PC-3 (cell line): ENCODE measurements at places on chromosomes 6 and 20. TPM values are rescaled to one million over a fixed set of nuclear protein-coding genes. Genes with fewer than 3 reads are reported as not detected.

CCN2 gene
- total RNA-seq = 33.2 and 34.4 TPM in 2 replicates

GRCh38 chr6:14337152-14337551, 219.6 kb downstream of the CD83 start:
- DNase-seq = no peak

DNA sequence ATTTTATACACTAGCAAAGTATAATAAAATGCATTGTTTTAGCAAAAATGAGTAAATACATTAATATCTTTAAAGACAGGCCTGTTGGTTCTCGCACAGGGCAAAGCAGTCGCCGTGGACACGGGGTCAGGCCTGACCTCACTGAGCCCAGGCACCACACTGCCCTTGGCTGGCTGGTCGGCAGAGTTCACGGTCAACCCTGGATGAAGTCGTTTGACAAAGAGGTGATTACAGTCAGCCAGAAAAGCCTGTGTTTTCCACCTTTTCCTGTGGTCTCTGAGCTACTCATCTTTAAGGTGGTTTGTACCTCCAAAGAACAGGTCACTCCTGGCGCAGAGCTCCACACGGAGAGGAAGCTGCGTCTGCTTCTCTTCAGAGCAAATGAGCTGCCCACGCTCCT, 191.5 kb downstream of the DLL1 start:
- no peak for DNase-seq

DNA sequence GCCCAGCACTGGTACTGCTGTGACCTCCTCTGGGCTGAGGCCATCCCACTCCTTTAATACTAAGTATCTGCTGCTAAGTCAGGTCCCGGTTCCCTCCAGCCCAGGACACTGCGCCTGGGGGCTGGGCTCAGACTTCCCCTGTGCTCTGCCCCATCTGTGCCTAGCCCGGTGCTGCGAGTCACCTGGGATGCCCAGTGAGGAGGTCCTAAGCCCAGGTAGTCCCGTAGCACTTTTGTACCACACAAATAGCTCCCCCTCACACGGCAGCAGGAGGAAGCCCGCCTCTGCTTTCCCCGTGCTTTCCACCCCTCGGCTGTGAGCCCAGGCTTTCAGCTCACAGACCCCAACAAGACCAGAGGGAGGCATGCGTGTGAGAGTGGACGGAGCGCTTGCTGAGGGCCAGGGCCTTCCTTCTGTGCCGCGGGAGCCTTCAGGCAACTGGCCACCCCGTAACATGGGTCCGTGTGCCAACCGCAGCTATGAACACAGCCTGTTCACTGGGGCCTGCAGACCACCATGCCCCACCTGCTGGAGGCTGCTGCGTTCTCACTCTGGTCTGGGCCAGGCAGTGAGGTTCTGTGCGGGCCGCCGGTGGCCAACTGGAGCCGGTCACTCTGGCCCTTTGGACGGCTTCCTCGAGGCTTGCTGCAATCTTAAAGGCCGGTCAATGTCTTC, 79.9 kb upstream of the MPC1 start:
- DNase-seq = no peak

CDS2 gene
- 13.2 and 17.1 TPM in 2 replicates for total RNA-seq

CRIP3 gene
- total RNA-seq = 0.29 TPM in 2 replicates

DAAM2 gene
- total RNA-seq = not detected in 2 replicates
